ENCODE measurements at places on chromosomes 12 and 14.

DNA sequence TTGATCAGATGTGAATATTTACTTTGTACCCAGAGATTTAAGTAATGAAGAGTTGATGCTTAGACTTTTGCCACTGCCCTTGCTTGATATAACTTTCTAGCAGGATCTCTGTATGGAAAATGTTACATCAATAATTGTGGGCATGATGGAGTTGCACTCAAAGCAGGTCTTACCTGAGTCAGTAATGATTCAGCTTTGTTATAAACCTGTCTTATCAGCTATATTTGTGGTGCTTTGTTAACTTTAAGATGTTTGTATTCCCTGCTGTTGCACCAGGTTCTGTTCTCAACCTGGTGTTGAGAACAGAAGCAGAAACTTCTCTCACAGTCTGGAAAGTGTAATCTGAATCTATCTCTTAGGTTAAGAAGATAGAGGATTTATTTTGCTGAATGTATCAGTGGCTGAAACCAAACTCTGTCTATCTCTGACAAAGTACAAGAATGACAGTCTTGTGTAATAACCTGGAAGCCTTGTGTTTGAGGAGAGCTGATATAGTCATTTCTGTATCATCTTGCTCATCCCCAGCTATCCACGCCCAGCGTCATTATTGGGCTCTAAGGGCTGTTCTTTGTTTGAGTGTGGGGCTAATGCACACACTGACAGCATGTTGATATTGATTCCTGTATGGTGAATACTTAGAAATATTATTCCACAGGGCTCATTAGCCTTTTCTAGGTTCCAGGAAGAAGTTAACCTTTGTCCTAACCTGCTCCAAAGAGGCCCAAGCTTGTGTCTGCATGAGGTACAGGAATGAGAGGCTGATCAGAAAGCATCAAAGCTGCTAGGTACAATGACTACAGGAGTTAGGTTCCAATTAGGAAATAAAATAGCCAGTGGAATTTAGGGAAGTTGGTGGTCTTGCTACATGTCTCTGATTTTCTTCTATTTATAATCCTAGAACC is 3.6 kb downstream of the AKAP6 start:
- no peak for DNase-seq

GRCh38 chr14:54676812-54677708 is 110.1 kb downstream of the SAMD4A start:
- DNase-seq, result no peak

- no peak for DNase-seq
Observed at GRCh38 chr14:52031781-52032180, 37.1 kb downstream of the NID2 start.

DNA sequence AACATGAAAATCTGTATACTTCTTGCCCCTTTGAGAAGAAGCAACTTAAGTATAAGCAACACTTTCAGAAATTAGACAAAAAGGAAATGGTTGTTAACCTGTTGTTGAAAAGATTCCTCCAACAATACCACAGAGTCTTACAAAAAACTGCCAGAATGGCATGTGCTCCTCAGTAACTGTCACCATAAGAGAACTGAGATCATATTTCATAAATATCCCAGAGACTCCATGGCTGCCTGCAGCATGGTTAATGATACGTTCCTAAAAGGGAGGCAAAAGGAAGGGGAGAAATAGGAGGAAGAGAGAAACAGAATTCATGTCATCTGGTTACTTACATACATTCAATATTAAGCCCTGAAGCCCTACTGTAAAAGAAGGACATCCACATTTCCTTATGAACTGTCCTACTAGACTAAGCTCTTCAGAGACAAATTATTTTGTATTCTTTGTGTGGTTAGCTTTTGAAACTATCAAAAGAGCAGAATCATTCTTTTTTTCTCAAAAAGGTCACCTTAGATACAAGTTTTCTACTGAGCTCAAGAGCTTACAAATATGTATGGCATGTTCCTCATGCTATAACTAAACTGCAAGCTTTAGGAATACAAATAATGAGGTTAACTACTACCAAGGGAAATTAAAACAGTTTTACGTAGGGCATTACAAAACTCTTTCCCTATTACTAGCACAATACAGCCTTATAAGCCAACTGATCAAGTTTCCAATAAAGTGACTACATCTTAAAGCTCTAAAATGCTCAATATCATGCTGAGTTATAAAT is 37.8 kb downstream of the ERGIC2 start:
- DNase-seq, result no peak

- no peak for DNase-seq
Observed at GRCh38 chr14:103111232-103111868, 11.9 kb upstream of the TNFAIP2 start.

DNA sequence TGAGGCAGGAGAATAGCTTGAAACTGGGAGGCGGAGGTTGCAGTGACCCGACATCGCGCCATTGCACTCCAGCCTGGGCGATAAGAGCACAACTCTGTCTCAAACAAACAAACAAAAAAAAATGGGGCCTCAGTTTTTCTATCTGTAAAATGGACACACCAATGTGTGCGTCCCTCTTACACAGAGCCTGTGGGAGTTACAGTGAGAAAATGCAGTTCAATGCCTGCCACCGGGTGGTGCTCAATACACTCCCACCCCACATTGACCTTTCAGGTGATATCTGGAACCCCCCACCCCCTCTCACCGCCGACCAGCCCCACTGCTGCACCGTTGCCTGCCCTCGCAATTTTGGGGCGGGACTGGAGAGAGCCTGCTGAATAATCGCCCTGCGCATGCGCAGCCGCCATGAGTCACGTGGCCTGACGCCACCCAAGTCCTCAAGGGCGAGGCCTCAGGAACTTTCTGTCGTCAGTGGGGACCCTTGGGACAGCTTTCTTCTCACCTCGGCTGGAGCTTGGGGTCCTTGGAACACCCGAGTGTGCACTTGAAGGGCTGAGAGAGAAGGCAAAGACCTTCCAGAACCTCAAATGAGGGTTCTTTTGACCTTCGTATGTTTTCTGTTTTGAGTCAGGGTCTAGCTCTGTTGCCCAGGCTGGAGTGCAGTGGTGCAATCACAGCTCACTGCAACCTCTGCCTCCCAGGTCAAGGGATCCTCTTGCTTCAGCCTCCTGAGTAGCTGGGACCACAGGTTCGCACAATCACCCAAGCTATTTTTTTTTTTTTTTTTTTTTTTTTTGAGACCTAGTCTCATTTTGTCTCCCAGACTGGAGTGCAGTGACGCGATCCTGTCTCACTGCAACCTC is 14.6 kb upstream of the CABP1 start:
- no peak for DNase-seq

- no peak for DNase-seq
Observed at GRCh38 chr14:65290830-65291229, 121.7 kb upstream of the FUT8 start.

DNA sequence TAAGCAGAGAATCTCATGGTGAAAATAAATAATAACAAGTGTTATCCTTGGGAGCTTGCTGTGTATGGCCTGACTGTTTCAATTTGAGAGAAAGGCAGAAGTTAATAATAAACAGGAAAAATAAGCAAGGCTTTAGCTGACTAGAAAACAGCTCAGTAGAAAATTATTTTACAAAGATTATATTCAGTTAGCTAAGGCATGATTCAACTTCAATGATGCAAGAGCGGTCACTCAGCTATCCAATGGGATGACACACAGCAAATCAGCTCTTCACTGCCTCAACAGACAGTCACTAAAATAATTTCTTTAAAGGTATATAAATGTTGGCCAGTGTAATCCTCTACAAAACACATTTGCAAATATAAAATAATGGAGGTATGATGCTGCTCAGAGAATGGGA is 18.6 kb downstream of the GSTZ1 start:
- no peak for DNase-seq

All from caudate nucleus (tissue), 63 donors.